ENCODE measurements at places on chromosomes 5 and 9. TPM values are rescaled to one million over a fixed set of nuclear protein-coding genes. Genes with fewer than 3 reads are reported as not detected.
A peak's percentile ranks its signal among the peaks of the same experiment; 100 is the strongest.

DNA sequence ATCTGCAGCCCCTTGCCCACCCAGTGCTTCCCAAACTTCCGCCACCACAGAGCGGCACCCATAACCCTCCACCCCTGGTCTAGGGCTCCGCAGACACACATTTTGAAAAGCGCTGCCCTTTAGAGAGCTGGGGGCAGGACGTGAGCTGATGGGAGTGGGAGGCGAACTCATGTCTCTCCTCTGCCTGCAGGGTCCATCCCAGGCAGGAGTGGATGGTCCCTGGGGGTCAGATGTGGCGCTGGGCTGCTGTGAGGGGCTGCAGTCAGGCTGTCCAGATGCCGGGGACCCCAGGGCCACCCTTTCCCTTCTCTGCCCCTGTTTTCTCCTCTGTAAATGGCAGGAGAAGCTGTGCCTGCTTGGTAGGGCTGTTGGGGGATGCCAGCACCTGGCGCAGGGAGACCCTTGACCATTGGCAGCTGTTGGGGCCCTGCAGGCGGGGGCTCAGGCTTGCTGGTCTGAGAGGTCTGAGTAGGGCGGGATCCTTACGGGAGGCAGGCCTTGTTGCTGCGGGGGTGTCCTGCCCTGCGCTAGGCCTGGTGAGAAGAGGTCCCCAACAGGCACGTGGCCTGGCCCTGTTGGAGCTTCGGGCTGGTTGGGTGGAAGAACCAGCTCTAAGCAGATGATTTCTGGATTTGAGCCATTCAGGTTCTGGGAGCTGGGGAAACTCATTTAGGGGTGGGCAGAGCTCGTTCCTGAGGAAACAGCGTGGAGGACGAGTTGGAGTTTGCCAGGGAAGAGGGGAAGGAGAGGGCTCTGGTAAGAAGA, 10.3 kb upstream of the RNU6ATAC start:
- H3K27me3 ChIP-seq, result peaks cover 8% of the 10 kb centered on the region
- DNase-seq, result no peak
- H3K4me1 ChIP-seq, result peaks cover 3% of the 10 kb centered on the region
- no peaks in the 10 kb centered on the region for H3K36me3 ChIP-seq
- H3K4me3 ChIP-seq, result no peak overlapping the region

DNA sequence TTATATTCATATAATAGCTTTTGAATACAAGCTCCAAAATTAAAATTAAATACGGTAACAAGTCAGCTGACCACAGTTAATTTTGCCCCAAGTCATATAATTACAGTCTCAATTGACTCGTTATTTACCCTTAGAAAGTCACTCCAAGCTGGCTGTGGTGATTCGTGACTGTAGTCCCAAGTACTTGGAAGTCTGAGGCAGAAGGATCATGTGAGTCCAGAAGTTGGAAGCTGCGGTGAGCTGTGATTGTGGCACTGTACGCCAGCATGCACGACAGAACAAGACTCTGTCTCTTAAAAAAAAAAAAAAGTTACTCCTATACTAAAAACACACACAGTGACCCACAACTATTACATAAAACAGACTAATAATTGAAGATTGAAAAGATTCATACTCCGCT, 31.6 kb upstream of the DTWD2 start:
- peaks cover 1% of the 10 kb centered on the region for H3K27me3 ChIP-seq
- no peaks in the 10 kb centered on the region for H3K36me3 ChIP-seq
- H3K4me3 ChIP-seq, result no peak overlapping the region
- H3K27ac ChIP-seq, result no peak overlapping the region

Gene FOXD1
- total RNA-seq, result 2.8 TPM

Gene IFNA13
- total RNA-seq, result not detected

DNA sequence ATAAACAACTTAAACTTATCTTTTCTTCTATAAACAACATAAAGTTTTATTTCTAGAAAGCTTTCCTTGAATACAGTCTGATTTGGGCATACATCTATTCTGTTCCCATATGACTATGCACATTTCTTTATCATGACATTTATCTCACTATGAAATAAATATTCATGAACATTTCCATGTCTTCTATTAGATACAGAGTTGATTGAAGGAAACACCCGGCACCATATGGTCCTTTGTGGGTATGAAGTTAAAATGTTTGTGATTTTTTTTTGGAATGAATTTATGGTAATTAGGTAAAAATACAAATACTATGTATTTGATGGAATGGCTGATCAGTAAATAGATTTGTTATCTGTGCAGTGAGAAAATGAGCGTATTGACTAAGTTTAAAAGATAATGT, 1209.8 kb upstream of the ACO1 start:
- H3K27ac ChIP-seq, result no peak overlapping the region
- no peak for DNase-seq
- H3K27me3 ChIP-seq, result no peaks in the 10 kb centered on the region
- no peak overlapping the region for H3K4me3 ChIP-seq

GRCh38 chr5:165714598-165714997, 2209.2 kb downstream of the MAT2B start:
- no peaks in the 10 kb centered on the region for H3K27me3 ChIP-seq
- peaks cover 17% of the 10 kb centered on the region for H3K4me1 ChIP-seq
- no peak overlapping the region for H3K27ac ChIP-seq
- H3K36me3 ChIP-seq, result no peaks in the 10 kb centered on the region

Gene OLFM1
- total RNA-seq, result 387 TPM

DNA sequence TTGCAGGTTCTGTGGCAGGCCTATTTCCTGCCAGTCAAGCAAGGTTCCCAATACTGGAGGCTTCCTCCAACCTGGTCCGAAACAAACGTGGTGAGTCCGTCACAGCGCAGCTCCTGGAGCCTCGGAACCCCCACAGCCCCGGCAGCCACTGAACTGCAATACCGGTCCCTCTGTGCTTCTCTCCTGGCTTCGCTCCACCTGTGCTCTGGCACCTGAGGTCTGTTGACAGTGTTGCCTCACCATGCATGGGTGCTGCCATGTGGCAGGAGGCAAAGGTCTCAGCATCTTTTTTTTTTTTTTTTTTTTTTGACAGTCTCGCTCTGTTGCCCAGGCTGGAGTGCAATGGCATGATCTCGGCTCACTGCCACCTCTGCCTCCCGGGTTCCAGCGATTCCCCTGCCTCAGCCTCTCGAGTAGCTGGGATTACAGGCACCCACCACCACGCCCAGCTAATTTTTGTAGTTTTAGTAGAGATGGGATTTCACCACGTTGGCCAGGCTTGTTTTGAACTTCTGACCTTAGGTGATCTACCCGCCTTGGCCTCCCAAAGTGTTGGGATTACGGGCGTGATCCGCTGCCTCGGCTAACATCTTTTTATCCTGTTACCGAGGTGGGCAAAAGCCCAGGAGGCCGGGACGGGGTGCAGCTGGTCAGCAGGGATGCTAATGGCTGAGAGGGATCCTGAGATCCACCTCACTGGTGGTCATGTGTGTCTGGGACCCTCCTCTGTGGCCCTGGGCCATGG, 57.1 kb upstream of the RNU6ATAC start:
- peak; percentile 5 for DNase-seq
- H3K36me3 ChIP-seq, result no peaks in the 10 kb centered on the region
- no peak overlapping the region for H3K27ac ChIP-seq
- H3K4me1 ChIP-seq, result peaks cover 14% of the 10 kb centered on the region

Gene AFAP1L1
- total RNA-seq, result 0.25 TPM

DNA sequence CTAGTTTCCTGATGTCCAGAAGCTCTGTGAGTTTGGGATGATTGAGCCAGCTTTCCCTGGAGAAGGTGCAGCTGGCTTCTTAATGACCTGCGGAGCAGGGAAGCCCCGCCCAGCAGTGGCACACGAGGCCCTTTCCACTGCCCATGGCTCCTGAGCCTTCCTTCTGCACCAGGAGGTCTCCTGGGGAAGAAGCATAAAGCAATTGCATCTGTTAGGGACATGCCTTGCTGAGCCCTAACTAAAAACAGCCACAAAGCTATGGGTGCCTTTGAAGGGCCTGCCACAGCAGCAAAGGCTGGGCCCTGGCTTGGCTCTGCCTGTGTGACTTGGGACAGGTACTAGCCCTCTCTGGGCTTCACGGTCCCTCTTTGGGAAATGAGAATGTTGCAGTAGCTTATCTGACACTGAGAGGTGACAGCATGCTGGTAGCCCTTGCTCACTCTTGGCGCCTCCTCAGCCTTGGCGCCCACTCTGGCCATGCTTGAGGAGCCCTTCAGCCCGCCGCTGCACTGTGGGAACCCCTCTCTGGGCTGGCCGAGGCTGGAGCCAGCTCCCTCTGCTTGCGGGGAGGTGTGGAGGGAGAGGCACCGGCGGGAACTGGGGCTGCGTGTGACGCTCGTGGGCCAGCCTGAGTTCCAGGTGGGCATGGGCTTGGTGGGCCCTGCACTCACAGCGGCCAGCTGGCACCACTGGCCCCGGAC, 218.4 kb downstream of the FSTL4 start:
- H3K27me3 ChIP-seq, result peaks cover 11% of the 10 kb centered on the region
- H3K27ac ChIP-seq, result no peak overlapping the region
- H3K4me1 ChIP-seq, result no peaks in the 10 kb centered on the region
- H3K36me3 ChIP-seq, result peaks cover 24% of the 10 kb centered on the region
- H3K4me3 ChIP-seq, result no peak overlapping the region

Gene SPATA6L
- total RNA-seq, result 0.59 TPM

GRCh38 chr5:1494780-1495524, 28.8 kb downstream of the LPCAT1 start:
- no peak for DNase-seq
- H3K27me3 ChIP-seq, result no peaks in the 10 kb centered on the region
- peaks cover 4% of the 10 kb centered on the region for H3K36me3 ChIP-seq
- no peak overlapping the region for H3K4me3 ChIP-seq
- peaks cover 23% of the 10 kb centered on the region for H3K4me1 ChIP-seq

DNA sequence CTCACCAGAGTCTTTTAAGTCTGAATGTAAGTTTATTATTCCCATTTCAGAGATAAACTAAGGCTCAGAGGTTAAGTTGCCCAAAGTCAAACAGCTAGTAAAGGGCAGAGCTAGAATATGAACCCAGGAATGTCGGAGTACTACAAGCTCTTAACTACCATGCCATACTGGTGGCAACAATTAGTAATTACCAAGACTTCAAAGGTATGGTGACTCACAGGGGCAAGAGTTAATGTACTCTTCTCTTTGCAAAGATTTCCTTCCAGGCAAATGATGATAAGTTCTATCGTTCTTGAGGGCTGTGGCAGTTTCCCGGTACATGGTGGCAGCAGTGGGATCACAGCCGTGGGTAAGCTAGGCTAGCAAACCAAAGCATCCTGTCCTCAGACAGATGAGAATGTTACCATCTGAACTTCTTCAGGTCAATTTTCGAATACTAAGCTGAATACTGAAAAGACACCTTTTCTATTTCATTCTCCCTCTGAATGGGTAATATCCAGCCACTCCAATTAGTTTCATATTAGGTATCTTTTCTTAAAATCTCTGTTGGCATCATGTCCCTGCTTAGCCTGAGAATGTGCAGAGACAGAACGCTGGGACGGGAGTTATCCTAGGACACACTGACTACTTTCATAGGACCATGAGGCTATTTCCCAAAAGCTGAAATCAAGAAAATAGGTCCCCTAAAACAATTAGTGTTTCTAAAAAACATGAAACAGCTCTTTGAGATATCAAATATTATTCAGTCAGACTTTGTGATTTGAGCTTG, 117.0 kb upstream of the NR5A1 start:
- H3K27ac ChIP-seq, result no peak overlapping the region
- DNase-seq, result no peak
- no peaks in the 10 kb centered on the region for H3K36me3 ChIP-seq
- H3K27me3 ChIP-seq, result peaks cover 1% of the 10 kb centered on the region
- H3K4me1 ChIP-seq, result no peaks in the 10 kb centered on the region
- H3K4me3 ChIP-seq, result no peak overlapping the region

GRCh38 chr5:122429545-122430318, 117.7 kb downstream of the SNCAIP start:
- no peaks in the 10 kb centered on the region for H3K27me3 ChIP-seq
- no peak overlapping the region for H3K4me3 ChIP-seq
- no peak overlapping the region for H3K27ac ChIP-seq
- DNase-seq, result no peak
- H3K36me3 ChIP-seq, result peaks cover 4% of the 10 kb centered on the region

- no peaks in the 10 kb centered on the region for H3K36me3 ChIP-seq
- H3K4me3 ChIP-seq, result no peak overlapping the region
- H3K27me3 ChIP-seq, result no peaks in the 10 kb centered on the region
- no peaks in the 10 kb centered on the region for H3K4me1 ChIP-seq
- no peak overlapping the region for H3K27ac ChIP-seq
Measured at GRCh38 chr5:18961234-18961633, 1026.8 kb downstream of the CDH18 start.

Gene PPP2CA
- 193 TPM for total RNA-seq

DNA sequence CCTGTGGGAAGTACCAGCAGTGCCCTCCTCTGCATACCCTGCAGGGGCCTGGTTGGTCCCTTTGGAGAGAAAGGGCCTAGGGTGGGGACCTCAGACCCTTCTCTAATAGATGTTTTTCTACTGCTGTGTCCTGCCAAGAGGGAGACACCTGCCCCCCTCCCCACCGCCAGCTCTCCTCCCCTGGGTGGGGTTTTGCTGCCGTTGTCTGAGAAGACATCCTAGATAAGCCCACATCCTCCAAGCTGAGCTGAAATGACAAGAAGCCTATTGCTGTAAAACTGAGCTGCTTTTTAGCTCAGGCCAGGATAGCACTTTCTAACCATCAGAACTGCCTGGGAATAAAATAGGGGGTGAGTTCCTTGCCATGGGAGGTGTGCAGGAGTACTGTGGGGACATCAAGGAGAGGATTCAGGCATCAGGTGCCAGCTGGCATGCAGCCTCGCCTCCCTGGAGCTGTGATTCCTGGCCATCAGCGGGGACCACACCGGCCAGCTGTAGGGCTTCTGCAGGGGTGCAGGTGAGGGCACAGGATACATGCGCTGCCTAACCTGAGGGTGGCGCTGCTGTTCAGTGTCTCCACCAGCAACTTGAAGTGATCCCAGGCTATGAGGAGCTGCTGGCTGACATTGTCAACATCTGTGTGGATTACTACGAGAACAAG, 37.9 kb downstream of the CYFIP2 start:
- H3K27ac ChIP-seq, result no peak overlapping the region
- peaks cover 2% of the 10 kb centered on the region for H3K27me3 ChIP-seq

DNA sequence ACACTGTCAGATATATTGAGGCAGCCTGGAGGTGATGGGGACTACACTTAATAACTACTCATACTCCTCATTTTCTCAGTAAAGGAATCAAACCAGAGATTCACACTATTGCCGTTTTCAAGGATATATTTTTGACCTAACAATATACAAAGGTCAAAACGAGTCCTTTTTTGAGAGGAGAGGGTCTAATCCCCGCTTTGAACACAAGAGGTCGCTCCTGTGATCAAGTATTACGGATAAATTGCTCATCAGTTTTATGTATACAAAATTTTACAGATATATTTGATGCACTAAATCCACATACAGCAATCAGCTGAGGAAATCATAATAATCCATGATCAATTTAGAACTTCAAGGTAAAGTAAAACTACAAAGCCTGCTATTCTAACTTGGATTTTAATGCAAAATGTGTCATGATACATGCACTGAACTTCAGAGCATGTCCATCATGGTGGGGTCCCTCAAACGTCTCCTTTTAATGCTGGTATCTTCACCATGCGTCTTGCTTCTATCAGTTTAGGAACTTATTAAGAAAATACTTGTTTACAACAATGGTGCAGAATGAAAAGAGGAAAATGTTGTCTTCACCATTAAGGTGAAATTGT, 2.5 kb upstream of the ISL1 start:
- H3K4me3 ChIP-seq, result peak overlapping the region; percentile 99
- peak; percentile 49 for DNase-seq
